Lower leg skin (tissue), 4 donors: ENCODE measurements at places on chromosomes 3 and 15. TPM values are rescaled to one million over a fixed set of nuclear protein-coding genes. Genes with fewer than 3 reads are reported as not detected.

Gene UCN2
- total RNA-seq, result 6.0 TPM

Gene VPS33B
- total RNA-seq, result 16.4 TPM

Gene PLA2G4E
- 49.8 TPM for total RNA-seq

Gene MDFIC2
- not detected for total RNA-seq

Gene LRRN1
- total RNA-seq, result 0.63 TPM

Gene NOX5
- total RNA-seq, result 0.13 TPM

Gene PAQR5
- 4.2 TPM for total RNA-seq

Gene CCR9
- not detected for total RNA-seq

Gene TTLL13
- total RNA-seq, result not detected

Gene FETUB
- 8.3 TPM for total RNA-seq

Gene NPAP1
- not detected for total RNA-seq
